ENCODE measurements at places on chromosomes 6 and 20. TPM values are rescaled to one million over a fixed set of nuclear protein-coding genes. Genes with fewer than 3 reads are reported as not detected.
A peak's percentile ranks its signal among the peaks of the same experiment; 100 is the strongest.

- no peaks in the 10 kb centered on the region for H3K27me3 ChIP-seq
- H3K4me1 ChIP-seq: peaks cover 12% of the 10 kb centered on the region
- no peak overlapping the region for H3K4me3 ChIP-seq
- H3K36me3 ChIP-seq: no peaks in the 10 kb centered on the region
- DNase-seq: no peak
Measured at GRCh38 chr6:43946641-43947363, 176.8 kb downstream of the VEGFA start.

DNA sequence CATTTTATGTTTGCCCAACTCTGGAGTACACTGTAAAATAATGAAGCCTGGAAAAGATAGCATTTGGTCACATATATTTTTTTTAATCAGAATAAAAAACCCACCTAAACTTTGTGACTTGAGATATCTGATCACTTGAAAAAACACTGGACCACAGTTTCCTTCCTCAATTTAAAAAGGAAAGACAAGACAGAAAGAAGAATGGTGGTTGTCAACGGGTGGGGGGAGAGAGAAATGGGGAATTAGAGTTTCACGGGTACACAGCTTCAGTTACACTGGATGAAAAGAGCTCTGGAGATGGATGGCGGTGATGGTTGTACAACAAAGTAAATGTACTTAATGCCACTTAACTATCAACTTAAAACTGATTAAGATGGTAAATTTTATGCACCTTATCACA, 14.7 kb upstream of the DST start:
- no peak overlapping the region for H3K27ac ChIP-seq
- peaks cover 11% of the 10 kb centered on the region for H3K36me3 ChIP-seq
- H3K27me3 ChIP-seq: no peaks in the 10 kb centered on the region
- H3K4me1 ChIP-seq: peaks cover 25% of the 10 kb centered on the region

DNA sequence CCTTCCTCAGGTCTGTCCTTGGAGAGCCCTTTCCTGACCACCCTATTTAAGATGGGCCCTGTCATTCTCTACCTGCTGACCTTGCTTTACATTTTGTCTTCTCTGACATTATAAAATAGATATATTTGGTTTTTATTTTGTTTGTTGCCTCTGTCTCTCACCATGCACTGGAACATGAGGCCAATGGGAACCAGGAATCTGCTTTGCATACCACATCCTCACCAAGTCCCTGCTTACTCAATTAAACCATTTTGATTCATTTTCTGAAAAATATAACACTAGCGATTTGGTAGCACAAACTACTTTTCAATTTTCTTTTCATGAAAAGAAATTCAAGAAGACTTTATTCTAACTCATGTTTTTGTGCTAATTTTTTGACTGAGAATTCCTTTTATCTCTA, 32.8 kb upstream of the POPDC3 start:
- no peak overlapping the region for H3K27ac ChIP-seq
- H3K4me3 ChIP-seq: no peak overlapping the region
- H3K36me3 ChIP-seq: no peaks in the 10 kb centered on the region

Gene OR2H2
- not detected for total RNA-seq

Gene EPPIN
- total RNA-seq: not detected

Gene ANKRD66
- total RNA-seq: not detected

- H3K27ac ChIP-seq: peak overlapping the region; percentile 84
- H3K4me1 ChIP-seq: peaks cover 43% of the 10 kb centered on the region
- peak; percentile 38 for DNase-seq
- H3K36me3 ChIP-seq: no peaks in the 10 kb centered on the region
- H3K4me3 ChIP-seq: no peak overlapping the region
- no peaks in the 10 kb centered on the region for H3K27me3 ChIP-seq
Measured at GRCh38 chr6:43973357-43973756, 153.9 kb downstream of the MRPL14 start.

- H3K36me3 ChIP-seq: no peaks in the 10 kb centered on the region
- peak; percentile 22 for DNase-seq
- H3K27me3 ChIP-seq: peaks cover 3% of the 10 kb centered on the region
- H3K4me1 ChIP-seq: no peaks in the 10 kb centered on the region
- no peak overlapping the region for H3K27ac ChIP-seq
Measured at GRCh38 chr6:34508425-34508824, 42.5 kb downstream of the PACSIN1 start.

Gene CST4
- total RNA-seq: not detected

DNA sequence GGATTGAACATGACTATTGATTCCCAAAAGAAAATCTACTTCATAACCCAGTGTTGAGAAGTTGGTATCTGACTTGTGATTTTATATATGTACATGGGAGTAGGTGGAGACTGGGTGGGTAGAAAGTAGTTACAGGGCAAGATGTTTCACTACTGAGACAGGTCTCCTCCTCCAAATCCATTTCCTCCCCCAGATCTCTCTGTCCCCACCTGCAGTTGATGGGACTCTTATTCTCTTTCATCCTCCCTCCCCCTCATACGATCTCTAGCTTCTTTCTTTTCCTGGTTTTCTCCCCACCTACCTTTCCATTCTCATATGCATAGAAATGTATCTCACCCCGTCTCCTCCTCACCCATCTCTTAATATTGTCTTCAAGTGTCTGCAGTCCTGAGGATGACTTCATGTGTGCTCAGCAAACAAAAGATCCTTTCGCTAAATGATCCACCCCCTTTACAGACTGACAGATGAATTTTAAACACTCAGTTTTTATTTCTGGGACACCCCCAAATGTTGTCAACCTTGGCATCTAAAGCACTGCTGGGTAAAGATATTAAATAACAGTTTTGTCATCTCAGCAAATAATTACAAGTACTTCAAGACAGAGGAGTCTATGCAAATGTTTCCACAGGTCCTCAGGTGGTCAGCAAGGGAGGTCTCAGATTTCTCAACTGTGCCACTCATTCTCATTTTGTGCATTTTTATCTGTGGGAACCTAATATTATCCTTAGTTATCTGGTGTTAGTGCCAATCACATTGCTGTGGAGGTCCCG, 18.7 kb upstream of the HECA start:
- H3K36me3 ChIP-seq: no peaks in the 10 kb centered on the region
- H3K4me3 ChIP-seq: no peak overlapping the region
- no peaks in the 10 kb centered on the region for H3K27me3 ChIP-seq
- H3K4me1 ChIP-seq: no peaks in the 10 kb centered on the region

GRCh38 chr6:47456536-47456975, 21.0 kb upstream of the CD2AP start:
- H3K4me1 ChIP-seq: no peaks in the 10 kb centered on the region
- no peaks in the 10 kb centered on the region for H3K36me3 ChIP-seq
- no peak overlapping the region for H3K4me3 ChIP-seq
- 0 out of 2 replicates have a peak, but pooled peaks cover 6% of the 10 kb centered on the region for H3K27me3 ChIP-seq
- H3K27ac ChIP-seq: no peak overlapping the region

DNA sequence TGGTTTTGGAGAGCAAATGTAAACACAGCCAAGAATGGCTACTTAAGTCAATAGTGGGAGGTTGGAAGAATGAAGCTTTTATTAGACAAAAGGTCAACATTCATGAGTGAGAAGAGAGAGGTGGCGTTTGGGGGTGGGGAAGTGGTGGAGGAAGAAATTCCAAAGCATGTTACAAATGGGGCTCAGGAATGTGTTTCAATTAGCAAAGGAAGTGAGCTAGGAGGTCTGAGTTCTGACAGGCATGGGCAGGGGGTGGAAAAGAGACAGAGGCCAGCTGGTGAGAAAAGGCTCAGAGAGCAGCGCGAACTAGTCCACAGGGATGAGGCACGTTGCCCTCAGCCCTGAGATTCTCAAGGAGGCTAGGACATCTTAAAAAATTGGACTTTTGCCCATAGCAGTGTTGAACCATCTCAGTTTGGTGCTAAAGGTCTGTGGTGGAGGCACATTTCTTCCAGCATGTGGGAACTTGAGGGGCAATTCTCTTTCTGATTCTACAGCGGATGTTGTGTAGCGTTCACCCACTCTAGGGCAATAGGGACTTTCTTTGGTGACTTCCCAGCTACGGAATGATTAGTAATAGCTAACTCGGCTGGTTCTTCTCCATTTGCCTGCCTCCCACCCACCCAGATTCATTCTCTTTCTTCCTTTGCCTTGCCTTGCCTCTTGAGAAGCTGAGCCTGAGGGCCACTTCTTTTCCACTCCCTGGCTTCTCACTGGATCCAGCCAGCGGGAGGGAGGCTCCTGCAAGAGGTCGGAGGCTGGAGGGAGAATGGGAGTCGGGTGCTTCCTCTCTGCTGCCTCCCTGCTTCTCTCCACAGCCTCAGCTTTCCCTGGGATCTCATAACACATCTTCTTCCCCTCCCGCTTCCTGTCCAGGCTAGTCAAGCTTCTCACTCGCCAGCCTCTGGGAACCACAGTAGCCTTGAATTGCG, 45.1 kb upstream of the NEDD9 start:
- peaks cover 22% of the 10 kb centered on the region for H3K4me1 ChIP-seq
- DNase-seq: peak; percentile 54
- H3K4me3 ChIP-seq: no peak overlapping the region
- peak overlapping the region; percentile 8 for H3K27ac ChIP-seq

DNA sequence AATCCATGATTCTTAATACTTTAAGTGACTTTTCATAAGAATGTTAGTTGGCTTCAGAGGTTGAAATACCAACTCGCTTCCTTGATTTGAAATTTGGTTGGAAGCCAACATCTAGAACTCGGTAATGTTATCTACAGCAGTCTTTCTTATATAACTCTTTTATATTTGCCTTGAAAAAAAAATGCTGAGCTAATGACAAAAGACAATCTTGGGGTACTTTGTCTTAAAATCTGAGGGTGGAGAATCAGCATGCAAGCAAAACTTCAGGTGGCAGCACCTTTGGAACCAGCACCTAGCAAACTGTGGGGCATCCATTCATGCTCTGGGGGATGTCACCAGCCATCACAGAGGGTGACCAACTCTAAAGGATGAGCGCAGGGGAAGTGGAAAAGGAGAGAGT, 76.3 kb downstream of the PDE10A start:
- H3K27me3 ChIP-seq: no peaks in the 10 kb centered on the region
- DNase-seq: no peak
- H3K4me1 ChIP-seq: no peaks in the 10 kb centered on the region

- H3K4me3 ChIP-seq: no peak overlapping the region
- peaks cover 34% of the 10 kb centered on the region for H3K4me1 ChIP-seq
- H3K27ac ChIP-seq: peak overlapping the region; percentile 77
- H3K36me3 ChIP-seq: peaks cover 6% of the 10 kb centered on the region
- peak; percentile 14 for DNase-seq
Measured at GRCh38 chr6:144417681-144418080, 132.5 kb downstream of the UTRN start.

Gene RPN2
- 339 TPM for total RNA-seq

Data from GM23248 (cell line).